ENCODE measurements at places on chromosomes 3 and 15.

DNA sequence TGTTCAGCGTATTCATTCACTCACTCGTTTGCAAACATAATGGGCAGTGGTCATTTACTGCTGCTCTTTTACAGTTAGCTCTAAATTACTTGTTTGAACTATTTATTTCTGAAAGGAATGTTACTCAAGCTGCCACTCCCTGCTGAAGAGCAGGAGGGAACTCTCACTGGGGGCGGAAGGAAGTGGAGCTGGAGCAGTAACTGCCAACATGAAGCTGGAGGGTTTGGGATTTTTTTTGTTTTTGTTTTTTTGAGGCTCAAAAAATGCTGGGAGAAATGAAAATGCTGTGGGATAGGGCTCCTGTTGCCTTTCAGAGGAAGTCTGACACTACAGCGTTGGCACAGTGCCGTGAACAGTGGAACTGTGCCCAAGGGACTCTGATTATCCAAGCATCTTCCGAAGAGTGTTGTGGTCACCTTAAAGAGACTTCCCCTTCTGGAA is 44.1 kb downstream of the SENP2 start:
- ATAC-seq = no peak

GRCh38 chr3:74329096-74329495 is 285.4 kb downstream of the CNTN3 start:
- no peak for ATAC-seq

DNA sequence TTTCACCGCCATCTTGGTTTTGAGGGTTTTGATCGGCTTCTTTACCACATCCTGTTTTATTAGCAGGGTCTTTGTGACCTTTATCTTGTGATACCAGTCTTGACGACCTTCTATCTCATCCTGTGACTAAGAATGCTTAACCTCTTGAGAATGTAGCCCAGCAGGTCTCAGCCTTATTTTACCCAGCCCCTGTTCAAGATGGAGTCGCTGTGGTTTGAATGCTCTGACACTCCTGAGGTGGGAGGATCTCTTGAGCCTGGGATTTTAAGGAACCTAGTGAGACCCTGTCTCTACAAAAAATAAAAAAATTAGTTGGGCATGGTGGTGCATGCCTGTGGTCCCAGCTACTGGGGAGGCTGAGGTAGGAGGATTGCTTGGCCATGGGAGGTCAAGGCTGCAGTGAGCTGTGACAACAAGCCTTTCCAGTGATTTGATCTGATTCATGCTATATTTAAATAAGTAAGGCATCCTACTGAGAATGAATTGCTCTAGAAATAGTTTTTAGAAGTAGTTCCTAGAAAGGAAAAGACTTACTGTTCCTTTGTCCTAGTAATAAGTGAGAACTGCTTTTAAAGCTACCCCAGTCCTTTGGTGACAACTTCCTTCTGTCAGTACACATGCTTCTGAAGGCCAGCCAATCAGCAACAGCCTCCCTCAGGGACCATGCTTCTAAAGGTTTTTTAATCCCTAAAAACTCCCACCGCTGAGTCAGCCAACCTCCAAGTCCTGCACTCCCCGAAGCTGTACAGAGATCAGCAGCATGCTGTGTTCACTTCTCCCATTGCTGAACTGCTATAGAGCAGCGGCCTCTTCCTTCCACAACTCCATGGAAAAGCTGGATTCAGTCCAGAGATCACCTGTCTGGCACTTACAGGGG is 9.1 kb upstream of the CEMIP start:
- ATAC-seq = no peak

GRCh38 chr3:17602126-17602525 is 140.3 kb downstream of the TBC1D5 start:
- no peak for ATAC-seq

GRCh38 chr3:154235330-154235729 is 89.0 kb downstream of the DHX36 start:
- no peak for ATAC-seq

DNA sequence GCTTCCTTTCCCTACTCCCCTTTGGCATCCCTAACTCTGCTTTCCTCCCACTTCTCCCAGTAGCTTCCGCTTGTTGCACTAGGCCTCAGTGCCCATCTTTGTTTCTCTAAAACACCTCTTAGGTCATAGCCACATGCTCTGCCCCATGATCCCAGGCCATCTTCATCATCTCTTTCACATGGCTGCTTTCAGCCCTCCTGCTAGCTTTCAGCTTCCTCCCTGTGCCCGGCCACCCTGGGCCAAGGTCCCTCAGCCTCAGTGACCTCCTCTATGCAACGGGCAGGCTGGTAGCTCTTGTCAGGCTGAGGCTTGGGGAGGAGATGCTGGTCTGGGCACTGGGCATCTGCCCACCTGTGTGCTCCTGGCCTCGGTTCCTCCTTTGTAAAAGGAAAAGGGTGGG is 2.3 kb downstream of the PLEKHO2 start:
- no peak for ATAC-seq

DNA sequence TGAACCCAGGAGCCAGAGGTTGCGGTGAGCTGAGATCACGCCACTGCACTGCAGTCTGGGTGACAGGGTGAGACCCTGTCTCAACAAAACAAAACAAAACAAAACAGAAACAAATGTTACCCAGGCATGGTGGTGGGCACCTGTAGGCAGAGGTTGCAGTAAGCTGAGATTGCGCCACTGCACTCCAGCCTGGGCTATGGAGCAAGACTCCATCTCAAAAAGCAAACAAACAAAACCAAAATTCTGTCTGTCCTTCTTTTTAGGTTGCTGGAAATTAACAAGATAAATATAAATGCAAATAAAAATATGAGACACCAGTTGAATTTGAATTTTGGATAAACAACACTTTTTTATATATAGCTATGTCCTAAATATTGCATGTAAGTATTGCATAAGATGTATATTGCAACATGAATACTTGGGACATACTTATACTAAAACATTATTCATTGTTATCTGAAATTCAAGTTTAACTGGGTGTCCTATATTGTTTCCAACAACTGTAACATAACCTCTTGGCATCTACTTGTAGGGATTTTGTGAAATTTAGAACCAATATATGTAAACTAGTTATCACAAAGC is 4.7 kb upstream of the CEP97 start:
- no peak for ATAC-seq
